ENCODE measurements at places on chromosomes 12 and 14.
A peak's percentile ranks its signal among the peaks of the same experiment; 100 is the strongest.

GRCh38 chr12:12446786-12447185 is 89.9 kb downstream of the BORCS5 start:
- no peak for DNase-seq

GRCh38 chr14:89371585-89372511 is 45.2 kb downstream of the FOXN3 start:
- no peak for DNase-seq

DNA sequence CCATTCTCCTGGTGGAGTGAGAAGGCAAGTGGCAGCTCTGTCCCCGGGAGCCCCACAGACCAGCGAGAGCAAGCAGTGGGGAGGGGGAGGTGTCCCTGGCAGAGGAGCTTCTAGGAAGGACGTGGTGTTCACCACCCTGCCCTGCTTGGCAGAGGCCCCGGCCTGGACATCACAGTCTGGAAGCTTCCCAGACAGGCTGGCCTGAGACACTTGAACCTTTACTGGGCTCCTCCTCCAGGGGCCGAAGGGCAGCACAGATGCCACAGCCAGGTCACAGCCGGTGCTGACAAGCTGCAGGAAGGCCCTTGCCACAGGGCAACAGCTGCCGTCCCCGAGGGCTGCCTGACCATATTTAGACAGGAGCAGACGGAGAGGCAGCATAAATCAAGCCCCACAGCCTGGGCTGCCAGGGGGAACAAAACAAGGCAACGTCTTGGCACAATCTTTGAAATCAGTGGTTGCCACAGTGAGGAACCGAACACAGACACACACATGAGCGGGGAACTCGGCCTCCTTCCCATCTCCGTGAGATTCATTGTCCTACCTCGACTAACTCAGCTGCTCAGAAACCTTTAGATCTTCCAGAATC is 28.5 kb downstream of the PRIMA1 start:
- no peak for DNase-seq

GRCh38 chr14:67934087-67934486 is 114.5 kb downstream of the RAD51B start:
- DNase-seq, result peak; percentile 25

GRCh38 chr12:114868995-114869834 is 185.2 kb upstream of the TBX3 start:
- no peak for DNase-seq

DNA sequence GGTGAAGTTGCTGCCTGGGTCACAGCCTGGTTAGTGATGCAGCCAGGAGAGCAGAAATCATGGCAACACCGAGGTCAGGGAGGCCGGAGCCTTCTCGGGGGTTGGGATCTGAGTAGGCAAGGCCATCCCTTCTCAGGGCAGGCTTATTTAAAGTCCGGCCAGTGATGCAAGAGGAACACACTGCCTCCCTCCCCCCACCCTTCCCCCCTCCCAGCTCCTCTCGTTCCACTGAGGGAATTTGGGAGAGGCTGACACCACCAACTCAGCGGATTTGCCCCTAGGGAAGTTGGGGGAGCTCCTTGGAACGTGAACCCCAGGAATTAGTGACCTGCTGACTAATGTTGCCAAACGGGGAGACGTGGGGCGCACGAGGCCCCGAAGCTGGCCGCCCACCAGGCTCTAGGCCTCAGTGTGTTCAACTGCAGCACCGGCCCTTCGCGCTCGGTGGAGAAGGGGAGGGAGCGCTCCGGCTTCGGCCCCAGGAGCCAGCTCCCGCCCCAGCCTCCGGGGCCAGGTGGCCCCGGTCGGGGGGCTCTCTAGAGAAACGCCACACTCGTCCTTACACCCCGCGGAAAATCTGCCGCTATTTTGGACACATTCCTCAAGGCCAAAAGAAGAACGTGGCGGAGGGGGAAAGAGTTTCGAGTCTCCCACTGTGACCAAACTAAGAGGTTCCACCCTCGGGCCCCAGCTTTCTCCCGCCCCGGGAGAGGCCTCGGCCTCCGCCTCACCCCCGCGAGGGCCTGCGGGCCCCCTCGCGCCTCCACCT is 1.6 kb downstream of the CTDSP2 start:
- peak; percentile 49 for DNase-seq
